ENCODE measurements at places on chromosomes 12 and 14.

GRCh38 chr12:43252585-43252984 lies 299.4 kb downstream of the ADAMTS20 start:
- DNase-seq, result no peak

- no peak for DNase-seq
These were observed 44.2 kb upstream of the DDX11 start for GRCh38 chr12:31029468-31029867.

DNA sequence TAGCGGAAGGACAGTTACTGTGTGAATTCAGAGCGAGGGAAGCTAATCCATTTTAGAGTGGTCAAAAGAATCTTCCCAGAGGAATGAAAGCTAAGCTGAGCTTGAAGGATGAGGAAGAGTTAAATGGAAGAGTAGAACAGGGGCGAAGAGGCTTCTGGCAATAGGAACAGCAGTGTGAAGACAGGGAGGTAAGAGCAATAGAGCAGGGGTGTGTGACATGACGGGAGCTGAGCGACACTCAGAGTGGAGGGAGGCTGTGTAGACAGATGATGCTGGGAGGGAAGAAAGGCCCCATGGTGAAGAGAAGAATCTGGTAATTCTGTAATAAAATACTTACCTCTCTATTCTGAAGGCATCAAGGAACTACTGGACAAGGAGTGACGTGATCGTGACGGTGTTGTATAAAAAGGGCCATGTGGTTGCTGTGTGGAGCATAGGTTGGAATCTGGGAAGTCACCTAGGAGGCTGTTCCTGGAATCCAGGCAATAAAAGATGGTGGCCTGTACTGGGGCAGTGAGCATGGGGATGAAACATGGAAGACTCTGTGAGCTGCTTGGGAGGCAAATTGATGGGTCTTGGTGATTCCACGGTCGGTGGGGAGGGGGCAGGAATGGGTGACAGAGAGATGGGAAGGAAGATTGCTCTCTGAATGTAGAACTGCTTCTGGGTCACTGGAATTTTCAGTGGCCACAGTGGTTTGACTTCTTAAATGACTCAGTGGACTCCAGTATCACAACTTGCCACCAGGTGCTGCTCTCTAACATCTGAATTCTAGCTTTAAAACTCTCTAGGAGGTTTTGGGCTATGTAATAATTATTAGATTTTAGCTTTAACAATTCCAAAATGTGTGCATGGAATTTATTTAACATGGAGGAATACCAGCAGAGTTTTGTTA lies 164.1 kb downstream of the ATP23 start:
- no peak for DNase-seq

DNA sequence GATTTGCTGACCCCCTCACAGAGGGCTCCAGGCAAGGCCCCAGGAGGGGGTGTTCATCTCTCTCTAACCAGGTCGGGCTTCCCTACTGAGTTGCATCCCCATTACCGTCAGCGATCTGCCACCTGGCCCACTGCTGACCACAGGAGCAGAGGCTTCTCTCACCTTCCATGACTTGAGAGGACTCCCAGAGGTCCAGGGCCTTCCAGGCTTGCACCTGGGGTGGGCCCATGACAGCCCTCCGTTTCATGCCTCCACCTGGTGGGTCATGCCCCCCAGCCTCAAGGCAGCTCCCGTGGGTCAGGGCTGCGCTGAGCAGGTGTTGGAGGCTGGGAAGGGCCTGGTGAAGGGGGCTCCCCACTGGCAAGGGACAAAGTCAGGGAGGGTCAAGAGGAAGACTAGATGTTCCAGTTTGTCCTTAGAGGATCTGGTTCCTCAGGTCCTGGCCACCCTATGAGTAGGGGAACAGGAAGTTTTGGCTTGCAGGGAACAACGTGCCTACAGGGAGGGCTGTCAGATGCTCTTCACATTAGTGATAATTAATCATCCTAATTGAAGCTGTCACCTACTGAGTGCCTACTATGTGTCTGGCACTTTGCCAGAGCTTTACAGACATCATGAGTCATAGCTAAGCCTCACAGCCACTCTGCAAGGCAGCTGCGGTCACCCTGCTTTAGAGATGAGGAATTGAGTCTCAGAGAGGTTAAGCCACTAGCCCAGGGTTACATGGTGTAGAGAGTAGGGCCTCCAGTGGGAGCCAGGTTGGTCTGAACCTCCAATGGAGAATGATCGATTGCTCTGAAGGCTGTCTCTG lies 13.8 kb downstream of the NFKBIA start:
- DNase-seq, result no peak

DNA sequence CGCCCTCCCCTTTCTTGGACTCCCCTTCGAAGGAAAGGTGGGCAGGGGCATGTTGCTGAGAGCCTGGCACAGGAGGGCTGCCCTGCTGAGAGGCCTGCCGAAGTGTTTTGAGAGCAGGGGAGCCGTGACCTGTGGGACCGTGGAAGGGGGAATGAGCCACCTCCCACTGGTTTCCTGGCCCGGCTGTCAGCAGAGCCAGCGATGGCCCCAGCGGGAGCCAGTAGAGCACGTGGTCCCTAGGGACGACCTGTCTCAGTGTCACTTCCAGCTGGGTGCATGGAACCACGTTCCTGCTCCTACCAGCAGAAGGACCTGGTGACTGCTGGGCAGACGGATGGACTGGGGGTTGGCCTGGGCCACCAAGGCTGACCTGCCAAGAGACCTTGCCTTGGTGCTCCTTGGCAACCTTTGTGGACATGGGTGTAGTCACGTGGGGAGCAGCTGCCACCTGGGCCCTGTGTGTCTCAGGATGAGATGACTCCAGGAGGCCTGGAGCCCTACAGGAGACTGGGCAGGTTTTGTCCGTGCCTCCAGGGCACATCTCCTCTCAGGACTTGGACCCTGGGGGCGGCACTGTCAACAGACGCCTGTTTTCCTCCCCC lies 34.6 kb downstream of the BEGAIN start:
- no peak for DNase-seq

- no peak for DNase-seq
These were observed 56.7 kb upstream of the CHGA start for GRCh38 chr14:92866181-92866752.

- DNase-seq, result peak; percentile 22
These were observed 10.1 kb upstream of the GRIP1 start for GRCh38 chr12:66688846-66689439.

DNA sequence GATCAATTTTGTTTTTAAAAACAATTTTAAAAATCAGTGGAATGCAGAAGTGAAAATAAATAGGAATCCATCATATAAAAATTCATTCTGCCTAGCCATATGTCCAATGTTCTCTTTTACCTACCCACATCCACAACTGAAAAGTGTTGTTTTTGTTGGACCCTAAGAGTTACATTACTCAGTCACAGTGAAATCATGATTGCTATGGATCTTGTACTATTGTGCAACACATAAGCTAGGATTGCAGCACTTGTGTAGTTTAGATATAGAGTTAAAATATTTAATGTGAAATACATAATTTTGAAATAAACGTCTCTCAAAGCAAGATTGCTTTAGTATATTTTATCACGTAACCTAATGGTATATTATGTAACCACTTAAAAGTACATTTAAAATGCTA lies 213.3 kb upstream of the CLEC14A start:
- DNase-seq, result no peak

- DNase-seq, result no peak
These were observed 122.1 kb downstream of the CPNE8 start for GRCh38 chr12:38783304-38783703.

DNA sequence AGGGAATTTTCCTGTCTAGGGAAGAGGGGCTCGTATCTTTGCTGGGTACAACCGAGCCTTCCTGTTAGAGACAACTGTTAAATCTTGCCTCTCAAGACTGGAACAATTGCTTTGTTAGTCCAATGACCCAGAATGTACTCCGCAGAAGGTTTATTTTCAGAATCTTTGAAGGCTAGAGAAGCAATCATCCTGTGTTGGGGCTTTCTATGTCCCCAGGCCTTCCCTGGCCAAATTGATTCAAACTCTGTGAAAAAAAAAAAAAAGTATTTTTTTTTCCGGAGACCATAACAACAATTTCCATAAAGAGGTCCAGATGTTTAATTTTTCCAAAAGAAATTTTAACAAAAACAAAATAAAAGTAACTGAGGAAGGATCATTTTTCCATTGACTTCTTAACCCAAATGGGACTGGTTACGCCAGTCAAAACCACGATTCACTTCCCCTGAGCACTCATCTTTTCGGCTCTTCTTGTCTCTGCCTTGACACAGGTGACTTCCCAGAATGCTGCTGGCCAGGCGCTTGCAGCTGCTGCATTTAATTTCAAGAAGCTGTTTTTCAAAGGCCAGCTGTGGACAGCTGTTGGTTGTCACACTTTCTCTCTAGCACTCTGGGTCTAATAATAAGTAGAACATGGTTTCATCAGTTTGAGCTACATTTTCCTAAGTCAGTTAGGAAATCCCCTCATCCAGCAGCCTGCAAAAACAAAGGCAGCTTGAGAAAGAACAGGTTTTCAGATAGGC lies 81.6 kb upstream of the MANSC4 start:
- peak; percentile 18 for DNase-seq

DNA sequence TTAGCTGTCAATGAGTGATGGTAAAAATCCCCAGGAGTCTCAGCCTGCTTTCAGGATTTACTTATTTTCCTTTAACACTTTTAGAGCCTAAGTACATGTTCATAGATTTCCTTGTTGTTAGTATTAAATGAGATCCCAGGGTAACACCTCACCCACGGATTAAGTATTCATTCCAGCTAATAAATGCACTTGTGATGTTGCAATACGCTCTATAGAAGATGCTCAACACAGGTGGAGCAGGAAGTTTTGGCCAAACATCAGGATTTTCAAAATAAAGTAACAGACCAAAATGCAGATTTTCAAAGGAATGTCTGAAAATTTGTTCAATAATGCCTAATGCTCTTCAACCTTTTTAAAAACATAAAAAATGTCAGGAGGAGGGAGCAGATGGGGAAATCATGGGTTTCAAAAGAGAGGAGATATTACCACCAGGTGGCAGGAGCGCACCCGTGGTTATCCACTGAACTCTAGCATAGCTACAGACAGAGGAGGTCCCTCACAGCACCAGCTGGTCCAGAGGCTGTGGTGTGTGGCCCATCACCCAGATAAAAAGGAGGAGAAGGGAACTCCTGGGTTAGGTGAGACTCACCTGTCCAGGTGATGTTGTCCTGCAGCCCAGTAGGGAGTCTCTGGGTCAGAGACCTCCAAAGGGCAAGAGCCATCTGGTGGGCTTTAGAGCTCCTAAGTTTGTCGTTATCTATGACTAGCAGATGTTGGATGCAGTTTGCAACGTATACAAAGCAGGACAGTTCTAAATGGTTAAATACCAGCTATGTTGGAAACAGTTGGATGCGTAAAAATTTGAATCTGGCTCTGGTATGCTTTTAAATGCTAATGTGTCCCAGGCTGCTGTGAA lies 1158.4 kb upstream of the TMEM132C start:
- peak; percentile 59 for DNase-seq

DNA sequence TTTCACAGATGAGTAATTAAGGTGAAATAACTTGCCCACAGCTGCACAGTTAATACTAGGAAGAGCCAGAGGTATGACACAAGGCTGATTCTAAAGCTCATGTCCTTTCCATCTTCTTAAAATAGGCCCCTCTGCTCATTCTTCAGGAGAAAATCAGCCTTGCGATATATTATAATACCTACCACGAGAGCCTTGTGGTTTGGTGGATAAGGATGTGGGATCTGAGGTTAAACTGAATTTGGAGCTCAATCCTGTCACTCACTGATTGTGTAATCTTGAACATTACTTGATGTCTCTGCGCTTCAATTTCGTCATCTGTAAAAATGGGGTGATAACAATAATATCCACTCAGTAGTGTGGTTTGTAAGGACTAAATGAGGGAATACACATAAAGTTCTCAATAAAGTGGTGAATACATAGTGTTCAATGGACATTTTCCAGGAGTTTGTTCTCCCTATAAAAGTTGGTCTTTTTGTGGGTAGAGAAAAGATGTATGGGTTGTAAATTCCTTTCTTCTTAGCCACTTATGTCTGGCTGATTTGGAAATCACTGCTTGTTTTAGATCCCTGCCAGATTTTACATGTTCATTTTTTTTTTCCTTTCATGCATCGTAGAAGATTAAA lies 25.1 kb upstream of the ATP2B1 start:
- no peak for DNase-seq

DNA sequence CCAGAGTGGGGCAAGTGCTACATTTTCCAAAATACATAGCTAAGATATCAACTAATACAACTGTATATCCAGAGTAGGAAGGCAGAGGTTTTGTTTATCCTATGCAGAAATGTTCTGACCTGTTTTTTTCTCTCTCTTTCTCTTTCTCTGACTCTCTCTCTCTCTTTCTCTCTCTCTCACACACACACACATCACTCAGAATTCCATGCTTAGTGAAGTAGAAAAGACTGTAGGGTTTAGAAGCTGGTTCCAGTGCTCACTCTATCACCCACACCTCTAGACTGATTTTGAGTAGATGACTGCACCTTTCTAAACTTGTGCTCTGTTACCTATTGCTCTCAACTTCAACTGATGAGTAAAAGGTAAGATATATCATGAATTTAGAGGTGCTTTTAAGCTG lies 356.7 kb downstream of the LRIG3 start:
- DNase-seq, result no peak

DNA sequence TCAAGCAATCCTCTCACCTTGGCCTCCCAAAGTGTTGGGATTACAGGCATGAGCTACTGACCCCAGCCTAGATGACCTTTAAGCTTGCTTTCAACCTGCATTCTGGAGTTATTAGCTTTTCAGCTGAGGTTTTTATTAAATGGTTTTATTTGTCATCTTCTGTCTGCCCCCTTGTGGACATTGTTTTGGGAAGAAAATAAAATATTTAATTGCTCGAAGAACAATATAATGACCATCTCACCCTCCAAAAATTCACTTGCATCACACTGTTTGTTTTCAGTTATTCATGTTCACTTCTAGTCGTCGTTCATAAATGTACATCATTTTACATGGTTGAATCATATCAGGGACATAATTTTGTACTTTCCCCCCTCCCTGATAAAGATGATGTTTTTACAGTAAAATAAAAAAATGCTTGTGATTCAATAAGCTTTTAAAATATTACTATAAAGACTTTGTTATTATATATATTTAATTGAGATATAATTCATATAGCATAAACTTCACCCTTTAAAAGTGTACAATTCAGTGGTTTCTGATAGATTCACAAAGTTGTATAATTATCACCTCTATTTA lies 10.1 kb upstream of the SPATS2 start:
- DNase-seq, result no peak

DNA sequence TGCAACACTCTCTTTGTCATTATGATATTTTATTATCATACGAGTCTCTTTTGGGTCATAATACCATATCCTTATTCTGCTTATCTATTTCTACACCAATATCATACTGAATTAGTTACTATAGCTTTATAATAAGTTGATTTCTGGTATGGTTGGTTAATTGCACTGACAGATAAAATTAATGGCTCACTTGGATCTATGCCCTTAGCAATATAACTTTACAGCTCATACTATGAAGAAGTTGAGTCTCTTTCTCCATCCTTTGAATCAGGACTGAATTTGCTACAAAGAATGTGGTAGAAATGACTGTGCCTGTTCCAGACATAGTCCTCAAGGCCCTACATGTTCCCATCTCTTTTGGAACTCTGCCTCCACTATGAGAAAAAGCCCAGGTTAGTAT lies 139.7 kb upstream of the DYRK2 start:
- no peak for DNase-seq

GRCh38 chr14:94670692-94671285 lies 58.6 kb downstream of the SERPINA3 start:
- DNase-seq, result no peak
